ENCODE measurements at places on chromosomes 12 and 14.

- no peak for DNase-seq
Observed at GRCh38 chr12:20210621-20211215, 157.6 kb upstream of the PDE3A start.

GRCh38 chr14:89701211-89702043 lies 253.1 kb downstream of the EFCAB11 start:
- peak; percentile 91 for DNase-seq

GRCh38 chr14:92607702-92608429 lies 94.3 kb downstream of the RIN3 start:
- no peak for DNase-seq

DNA sequence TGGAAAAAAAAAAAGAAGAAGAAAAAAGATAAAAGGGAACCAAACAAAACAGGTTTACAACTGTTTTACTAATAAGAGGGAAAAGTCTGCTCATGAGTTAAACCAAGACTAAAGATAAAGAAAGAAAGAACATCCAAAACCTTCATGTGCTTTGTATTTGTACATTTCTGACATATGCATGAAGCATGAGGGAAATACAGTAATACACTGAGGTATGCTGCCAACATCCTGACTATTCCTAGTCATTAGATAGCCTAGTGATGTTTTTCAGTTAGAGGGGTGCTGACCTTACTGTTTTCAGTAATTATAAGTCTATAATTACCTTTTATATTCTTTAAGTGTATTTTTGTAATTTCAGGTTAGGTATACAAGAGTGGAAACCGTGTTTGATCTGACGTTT lies 793.3 kb downstream of the DIO2 start:
- DNase-seq, result no peak

DNA sequence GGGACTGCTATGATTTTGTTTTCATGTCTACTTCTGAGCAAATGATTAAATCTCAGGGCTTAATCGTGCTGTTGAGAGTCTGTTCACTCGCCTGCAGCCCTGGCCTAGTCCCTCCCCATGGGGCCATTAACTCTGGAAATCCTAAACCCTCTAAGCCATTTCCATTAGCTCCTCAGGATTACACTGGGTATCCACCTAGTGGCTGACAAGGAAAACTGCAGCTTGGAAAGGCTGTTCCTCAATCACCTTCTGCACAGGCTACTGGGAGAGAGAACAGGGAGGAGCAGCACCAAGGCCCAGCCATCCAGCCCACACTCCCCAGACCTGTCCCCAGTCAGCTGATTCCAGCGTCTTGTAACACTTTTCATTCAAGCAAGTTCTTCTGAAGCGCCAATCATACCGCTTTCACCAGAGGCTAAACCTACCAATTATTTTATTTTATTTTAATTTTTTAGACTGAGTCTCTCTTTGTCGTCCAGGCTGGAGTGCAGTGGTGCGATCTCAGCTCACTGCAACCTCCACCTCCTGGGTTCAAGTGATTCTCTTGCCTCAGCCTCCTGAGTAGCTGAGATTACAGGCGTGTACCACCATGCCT lies 48.7 kb downstream of the NEUROD4 start:
- DNase-seq, result peak; percentile 89

DNA sequence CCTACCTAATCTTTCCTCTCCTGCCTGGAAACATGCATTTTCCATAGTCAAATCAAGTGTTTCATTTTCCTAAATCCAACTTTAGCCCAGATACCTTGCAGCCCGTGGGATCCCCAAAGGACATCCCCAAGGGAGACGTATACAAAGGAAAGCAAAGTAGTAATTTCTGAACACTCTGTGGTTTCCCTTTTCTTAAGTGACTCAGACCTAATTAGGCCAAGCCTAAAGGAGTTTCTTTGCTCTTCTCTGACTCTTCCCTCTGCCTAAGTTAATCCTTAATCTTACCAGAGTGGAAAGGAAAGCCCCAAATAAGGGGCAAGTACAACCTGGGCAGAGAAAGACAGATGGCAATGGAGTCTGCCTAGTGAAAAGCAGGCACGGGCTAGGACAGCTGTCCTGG lies 250.3 kb downstream of the SPTSSA start:
- no peak for DNase-seq

- no peak for DNase-seq
Observed at GRCh38 chr12:76688631-76689030, 75.3 kb upstream of the ZDHHC17 start.

- no peak for DNase-seq
Observed at GRCh38 chr12:71430756-71431155, 8.8 kb upstream of the LGR5 start.

- no peak for DNase-seq
Observed at GRCh38 chr14:100106250-100107112, 41.3 kb downstream of the EVL start.

DNA sequence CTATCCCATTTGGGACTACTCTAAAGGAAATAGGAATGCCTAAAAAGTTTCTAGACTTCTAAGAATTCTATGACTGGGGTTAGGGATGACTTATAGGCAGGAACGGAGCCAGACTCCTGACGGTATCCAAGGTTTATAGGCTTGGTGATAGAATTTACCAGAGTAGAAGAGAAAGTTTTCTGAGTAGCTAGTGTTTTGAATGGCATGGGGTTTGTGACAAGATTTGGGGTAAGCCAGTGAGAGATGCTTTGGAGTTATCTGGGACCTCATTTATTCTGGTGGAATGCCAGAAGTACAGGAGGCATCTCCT lies 444.6 kb downstream of the RAD51B start:
- DNase-seq, result no peak

DNA sequence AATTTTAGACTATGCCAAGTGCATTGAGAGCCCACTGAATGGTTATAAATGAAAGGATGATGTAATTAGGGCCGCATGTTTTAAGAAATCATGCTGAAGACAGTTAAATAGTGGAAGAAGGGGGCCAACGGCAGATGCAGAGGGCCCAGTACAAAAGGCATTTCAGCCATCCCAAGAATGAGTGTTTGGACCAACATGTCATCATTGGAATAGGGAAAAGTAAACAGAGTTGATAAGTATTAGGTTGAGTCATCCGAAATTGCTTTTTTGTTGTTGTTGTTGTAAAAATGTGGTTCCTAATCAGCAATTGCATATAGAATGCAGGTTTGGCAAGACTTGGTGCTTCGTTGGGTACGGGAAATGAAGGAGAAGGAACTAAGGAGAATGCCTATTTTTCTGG lies 29.5 kb downstream of the BMP4 start:
- DNase-seq, result no peak

DNA sequence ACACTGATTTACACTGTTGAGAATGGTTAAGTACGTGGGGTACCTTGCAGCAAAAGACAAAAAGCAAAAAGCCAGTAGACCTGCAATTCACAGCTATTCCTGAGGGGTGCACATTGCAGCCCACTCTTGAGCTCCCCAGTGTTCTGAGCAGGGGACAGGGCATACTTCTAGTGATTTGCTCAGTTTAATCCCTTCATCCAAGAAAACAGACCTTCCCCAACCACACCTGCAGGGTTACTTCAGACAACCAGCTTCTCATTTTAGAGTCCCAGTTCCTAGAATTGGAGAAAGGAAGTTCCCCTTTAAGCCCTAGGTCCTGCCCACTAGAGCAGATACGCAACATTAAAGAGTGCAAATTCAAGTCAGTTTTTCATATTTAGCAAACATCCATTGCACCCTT lies 3.6 kb upstream of the WSB2 start:
- no peak for DNase-seq

DNA sequence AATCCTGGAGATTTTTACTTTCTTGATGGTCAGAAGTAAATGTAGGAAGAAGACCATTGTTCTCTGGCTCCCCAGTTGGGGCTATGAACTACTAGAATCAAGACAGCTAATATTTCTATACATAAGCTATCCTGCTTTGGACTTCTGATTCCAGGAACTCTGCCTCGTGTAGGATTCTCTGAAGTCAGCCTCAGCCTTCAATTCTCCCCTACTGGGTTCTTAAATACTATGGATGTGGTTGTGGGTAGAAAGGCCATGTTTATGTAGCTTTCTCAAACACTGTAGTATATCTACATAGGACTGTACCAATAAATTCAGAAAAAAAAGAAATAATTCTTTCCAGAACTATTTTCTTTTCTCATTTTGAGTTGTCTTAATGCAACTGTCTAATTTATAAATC lies 302.5 kb downstream of the ITPR2 start:
- no peak for DNase-seq

DNA sequence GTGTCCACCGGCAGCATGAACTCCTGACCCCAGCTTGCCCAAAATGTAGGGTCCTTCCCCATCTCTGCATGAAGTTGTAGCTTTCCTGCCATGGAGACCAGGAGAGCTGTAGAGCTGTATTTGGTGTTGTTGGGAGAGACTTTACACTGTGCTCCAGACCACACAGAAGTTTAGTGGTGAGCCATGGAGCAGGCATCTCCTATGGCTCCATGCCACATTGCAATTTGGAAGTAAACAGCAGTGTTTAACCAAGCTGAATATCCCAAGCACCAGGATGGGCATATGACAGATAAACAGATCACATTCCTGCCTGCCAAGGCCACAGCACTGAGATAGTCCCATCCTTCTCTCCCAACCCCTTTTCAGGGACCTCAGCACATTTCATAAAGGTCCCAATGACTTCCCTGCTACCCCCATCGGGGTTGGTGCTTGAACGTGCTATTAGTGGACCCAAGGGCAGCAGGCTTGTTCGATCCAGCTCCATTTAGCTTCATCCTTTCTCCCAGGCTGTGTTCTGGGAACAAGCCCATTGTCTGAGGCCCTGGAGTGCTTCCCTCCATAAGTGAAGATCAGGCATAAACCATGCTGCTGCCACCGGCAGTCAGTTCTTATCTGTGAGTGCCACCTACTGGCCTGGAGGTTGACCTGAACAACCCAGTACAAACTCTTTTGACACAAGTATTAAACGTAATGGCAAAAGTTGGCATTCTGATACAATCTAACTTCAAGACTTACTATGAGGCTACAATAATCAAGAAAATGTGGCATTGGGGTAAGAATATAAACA lies 172.3 kb upstream of the ATXN7L3B start:
- DNase-seq, result peak; percentile 63

- DNase-seq, result no peak
Observed at GRCh38 chr14:80901260-80901659, 40.3 kb downstream of the CEP128 start.

DNA sequence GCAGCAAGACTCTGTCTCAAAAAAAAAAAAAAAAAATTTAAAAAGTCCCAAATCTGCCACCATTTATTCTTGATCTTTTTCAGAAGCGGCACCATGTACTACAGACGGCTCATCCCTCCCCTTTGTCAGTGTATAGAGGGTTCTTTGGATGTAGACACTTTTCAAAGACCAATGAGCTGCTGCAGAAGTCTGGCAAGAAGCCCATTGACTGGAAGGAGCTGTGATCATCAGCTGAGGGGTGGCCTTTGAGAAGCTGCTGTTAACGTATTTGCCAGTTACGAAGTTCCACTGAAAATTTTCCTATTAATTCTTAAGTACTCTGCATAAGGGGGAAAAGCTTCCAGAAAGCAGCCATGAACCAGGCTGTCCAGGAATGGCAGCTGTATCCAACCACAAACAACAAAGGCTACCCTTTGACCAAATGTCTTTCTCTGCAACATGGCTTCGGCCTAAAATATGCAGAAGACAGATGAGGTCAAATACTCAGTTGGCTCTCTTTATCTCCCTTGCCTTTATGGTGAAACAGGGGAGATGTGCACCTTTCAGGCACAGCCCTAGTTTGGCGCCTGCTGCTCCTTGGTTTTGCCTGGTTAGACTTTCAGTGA lies 6.5 kb upstream of the ACACB start:
- peak; percentile 42 for DNase-seq

- DNase-seq, result no peak
Observed at GRCh38 chr14:75343911-75344310, 65.3 kb downstream of the FOS start.

DNA sequence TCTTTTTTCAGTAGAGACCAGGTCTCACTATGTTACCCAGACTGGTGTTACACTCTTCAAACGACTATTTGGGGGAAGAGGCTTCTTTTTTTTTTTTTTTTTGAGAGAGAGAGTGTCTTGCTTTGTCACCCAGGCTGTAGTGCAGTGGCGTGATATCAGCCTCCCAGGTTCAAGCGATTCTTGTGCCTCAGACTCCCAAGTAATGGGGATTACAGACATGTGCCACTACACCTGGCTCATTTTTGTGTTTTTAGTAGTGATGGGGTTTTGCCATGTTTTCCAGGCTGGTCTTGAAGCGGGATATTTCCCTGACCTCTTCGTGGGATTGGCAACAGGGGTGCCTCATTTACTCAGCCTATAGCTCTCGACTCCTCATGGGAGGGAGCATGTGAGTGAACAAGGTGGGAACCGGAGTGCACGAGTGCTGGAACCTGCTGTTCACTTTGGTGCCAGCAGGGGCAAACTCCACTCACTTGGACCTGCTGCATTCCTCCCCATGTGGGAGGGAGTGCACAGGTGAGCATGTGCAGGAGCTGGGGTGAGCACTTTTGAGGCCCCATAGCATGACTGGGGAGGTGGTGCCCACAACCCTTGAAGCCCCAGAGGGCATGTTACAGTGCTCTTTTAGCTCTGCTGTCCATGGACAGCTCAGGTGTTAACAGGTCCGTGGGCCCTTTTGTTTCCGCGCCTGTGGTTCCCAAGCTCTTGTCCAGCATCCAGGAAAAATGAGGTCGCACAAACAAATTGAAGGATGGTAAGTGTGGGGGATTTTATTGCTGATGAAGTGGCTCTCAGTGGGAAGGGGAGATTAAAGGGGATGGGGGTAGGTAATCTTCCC lies 79.1 kb upstream of the HECTD1 start:
- DNase-seq, result peak; percentile 68

GRCh38 chr12:64608901-64609535 lies 1.3 kb upstream of the RASSF3 start:
- DNase-seq, result peak; percentile 90

GRCh38 chr12:70741256-70741655 lies 104.0 kb upstream of the PTPRB start:
- DNase-seq, result no peak

GRCh38 chr12:75938189-75938588 lies 93.4 kb downstream of the PHLDA1 start:
- no peak for DNase-seq

DNA sequence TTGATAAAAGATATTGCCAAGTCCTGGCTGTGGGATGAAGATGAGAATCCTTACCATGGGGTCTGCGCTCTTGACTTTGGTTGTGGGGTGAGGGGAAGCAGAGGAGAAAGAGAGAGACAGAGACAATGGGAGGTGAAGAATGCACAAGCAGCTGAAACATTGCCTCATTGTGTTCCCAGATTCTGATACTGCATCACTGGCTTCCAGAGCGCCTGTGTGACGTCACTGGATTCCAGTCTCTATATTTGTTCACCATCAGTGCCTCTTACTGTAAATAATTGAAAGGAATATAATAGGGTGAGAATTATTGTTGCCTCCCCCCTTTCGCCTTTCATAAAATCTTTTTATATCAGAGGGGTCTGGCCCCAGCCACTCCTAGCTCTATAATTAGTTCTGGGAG lies 188.9 kb upstream of the NTF3 start:
- DNase-seq, result no peak

DNA sequence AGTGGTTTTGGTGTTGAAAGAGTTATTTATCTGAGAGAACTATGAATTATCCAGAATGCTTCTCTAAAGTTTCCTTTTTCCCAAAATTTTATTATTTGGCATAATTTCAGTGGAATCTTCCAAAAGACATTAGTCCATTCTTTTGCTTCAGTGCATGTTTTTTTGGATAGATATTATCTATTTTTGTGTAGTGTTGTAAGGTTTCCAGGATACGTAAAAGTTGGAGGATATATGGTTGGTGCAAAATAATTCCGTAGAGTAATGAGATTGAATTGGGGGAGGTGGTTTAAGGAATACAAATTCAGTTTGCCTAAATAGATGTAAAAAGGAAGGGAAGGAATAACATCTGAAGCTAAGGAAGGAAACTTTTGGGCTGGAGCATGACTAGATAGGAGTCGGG lies 186.6 kb downstream of the RGS6 start:
- no peak for DNase-seq

Data from islet precursor cell (in vitro differentiated cells).